ENCODE measurements at places on chromosomes 6 and 20. TPM values are rescaled to one million over a fixed set of nuclear protein-coding genes. Genes with fewer than 3 reads are reported as not detected.

TFAP2D gene
- total RNA-seq, result not detected

ZNFX1 gene
- 21.0 TPM for total RNA-seq

NRN1 gene
- total RNA-seq, result 57.4 TPM

PNPLA1 gene
- not detected for total RNA-seq

FAM184A gene
- total RNA-seq, result 4.1 TPM

KCNK16 gene
- not detected for total RNA-seq

C6orf132 gene
- not detected for total RNA-seq

QKI gene
- 62.9 TPM for total RNA-seq
